ENCODE measurements at places on chromosomes 3 and 15. TPM values are rescaled to one million over a fixed set of nuclear protein-coding genes. Genes with fewer than 3 reads are reported as not detected.

The SPINT1 gene
- 127 TPM for total RNA-seq

The TMEM44 gene
- total RNA-seq = 7.9 TPM

GRCh38 chr3:5309171-5309570 lies 121.7 kb downstream of the EDEM1 start:
- ATAC-seq = no peak

- ATAC-seq = no peak
These were observed 17.4 kb downstream of the PGBD4 start for GRCh38 chr15:34119291-34119690.

GRCh38 chr3:31356941-31357340 lies 175.8 kb upstream of the STT3B start:
- peak; percentile 100 for ATAC-seq

GRCh38 chr15:74233851-74234597 lies 2.1 kb upstream of the CCDC33 start:
- ATAC-seq = no peak

- ATAC-seq = peak; percentile 83
These were observed 192.6 kb upstream of the LYSMD4 start for GRCh38 chr15:99925661-99926461.

DNA sequence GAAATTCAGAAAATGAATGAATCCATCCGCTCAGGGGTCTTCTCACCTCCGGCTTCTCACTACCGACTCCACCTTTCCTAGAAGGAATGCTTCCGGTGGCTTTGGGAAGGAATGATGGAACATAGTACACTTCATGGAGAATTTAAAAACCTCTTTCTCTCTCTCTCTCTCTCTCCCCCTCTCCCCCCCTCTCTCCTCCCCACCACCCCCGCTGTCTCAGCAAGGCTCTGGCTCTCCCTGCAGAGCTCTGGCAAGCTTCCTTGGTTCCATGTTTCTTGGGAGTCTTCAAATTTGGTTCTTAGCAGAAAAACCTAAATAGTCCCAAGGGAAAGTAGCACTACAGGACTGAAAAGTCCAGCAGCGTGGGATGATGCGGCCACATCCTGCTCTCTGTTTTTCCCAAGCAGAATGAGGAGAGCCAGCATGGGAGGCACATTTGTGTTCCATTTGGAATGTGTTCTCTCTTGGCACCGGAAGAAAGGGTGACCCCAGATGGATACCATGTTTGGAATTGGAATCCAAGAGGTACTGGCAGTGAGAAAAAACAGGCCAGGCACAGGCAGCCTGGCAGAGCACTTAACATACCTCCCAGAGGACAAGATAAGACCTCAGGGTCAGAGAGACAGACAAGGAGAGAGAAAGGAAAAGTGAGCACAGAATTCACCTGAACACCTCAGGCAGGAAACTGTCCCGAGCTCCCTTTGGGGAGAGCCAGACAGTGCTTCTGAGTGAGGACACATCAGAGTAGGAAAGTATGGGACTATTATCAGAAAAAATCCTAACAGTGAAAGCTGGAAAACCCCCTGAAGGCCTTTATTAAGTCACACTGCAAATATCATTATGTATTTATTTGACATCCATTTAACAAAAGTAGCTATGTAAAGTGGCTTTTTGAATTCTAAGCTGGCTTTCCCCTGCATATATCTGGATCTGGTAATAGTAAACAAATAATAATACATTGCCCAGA lies at the start of gene POPDC2:
Gene POPDC2 (minus strand): TSS at position 116 of the 967 bp plus-strand sequence. CDS start 166 bp downstream, outside the sequence.
- no peak for ATAC-seq

- ATAC-seq = no peak
These were observed 31.1 kb downstream of the PSTPIP1 start for GRCh38 chr15:77025941-77026411.

GRCh38 chr3:194285024-194285849 lies 65.9 kb downstream of the CPN2 start:
- ATAC-seq = peak; percentile 27

- ATAC-seq = peak; percentile 46
These were observed 49.4 kb downstream of the ITGB5 start for GRCh38 chr3:124837730-124838186.

DNA sequence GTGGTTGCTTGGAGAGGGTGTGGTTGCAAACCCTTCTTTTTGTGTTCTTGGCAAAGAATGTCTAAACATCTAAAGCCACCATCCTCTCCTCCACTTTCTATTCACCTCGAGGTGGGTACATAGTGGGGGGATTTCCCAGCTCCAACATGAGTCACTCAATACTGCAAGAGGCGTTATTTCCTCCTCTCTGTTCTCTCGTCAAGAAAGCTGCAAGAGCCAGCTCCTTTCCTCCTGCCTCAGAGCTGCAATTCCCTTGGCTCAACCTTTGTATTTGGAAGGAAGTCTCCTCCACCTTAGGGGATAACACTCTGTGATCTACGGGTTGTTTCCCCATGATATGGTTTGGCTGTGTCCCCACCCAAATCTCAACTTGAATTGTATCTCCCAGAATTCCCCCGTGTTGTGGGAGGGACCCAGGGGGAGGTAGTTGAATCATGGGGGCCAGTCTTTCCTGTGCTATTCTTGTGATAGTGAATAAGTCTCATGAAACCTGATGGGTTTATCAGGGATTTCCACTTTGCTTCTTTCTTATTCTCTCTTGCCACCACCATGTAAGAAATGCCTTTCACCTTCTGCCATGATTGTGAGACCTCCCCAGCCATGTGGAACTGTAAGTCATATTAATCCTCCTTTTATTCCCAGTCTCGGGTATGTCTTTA lies 138.4 kb downstream of the PLCL2 start:
- ATAC-seq = no peak
